ENCODE measurements at places on chromosomes 2 and 18. TPM values are rescaled to one million over a fixed set of nuclear protein-coding genes. Genes with fewer than 3 reads are reported as not detected.

DNA sequence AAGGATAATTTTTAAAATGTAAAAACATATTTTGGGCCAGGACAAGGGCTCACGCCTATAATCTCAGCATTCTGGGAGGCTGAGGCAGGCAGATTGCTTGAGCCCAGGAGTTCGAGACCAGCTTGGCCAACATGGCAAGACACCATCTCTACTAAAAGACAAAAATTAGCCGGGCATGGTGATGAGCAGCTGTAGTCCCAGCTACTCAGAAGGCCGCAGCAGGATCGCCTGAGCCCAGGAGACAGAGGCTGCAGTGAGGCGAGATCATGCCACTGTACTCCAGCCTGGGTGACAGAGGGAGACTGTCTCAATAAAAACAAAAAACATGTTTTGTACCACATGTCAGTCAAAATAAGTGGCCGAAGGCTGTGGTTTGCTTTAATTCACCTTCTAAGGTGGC, 122.5 kb downstream of the HDAC4 start:
- DNase-seq, result no peak

INHBB gene
- under 0.01 TPM for total RNA-seq

GRCh38 chr2:390959-391358, 103.1 kb upstream of the ALKAL2 start:
- no peak for DNase-seq

GRCh38 chr18:37006742-37007141, 177.8 kb downstream of the KIAA1328 start:
- DNase-seq, result no peak

AMER3 gene
- not detected for total RNA-seq
